ENCODE measurements at places on chromosomes 6 and 20. TPM values are rescaled to one million over a fixed set of nuclear protein-coding genes. Genes with fewer than 3 reads are reported as not detected.

DNA sequence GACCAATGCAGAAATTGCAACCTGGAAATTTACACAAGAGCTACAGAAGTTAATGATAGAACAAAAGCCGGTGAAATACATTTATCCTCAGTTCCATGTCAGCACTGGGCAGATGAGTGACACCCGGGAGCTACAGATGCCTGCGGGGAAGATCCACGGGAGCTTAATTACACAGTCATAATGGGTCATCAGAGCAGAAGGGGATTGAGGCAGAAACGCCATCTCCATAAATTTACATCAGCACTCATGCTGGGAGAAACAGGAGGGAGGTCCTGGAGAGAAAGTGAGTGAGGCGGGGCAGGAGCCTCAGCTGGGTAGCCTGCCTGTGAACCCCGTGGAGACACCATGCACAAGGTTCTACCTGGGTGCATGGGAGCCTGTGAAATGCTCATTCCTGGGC, 37.6 kb upstream of the CST7 start:
- H3K4me1 ChIP-seq: no peaks in the 10 kb centered on the region
- no peak for DNase-seq
- no peak overlapping the region for H3K4me3 ChIP-seq
- H3K27ac ChIP-seq: no peak overlapping the region

DNA sequence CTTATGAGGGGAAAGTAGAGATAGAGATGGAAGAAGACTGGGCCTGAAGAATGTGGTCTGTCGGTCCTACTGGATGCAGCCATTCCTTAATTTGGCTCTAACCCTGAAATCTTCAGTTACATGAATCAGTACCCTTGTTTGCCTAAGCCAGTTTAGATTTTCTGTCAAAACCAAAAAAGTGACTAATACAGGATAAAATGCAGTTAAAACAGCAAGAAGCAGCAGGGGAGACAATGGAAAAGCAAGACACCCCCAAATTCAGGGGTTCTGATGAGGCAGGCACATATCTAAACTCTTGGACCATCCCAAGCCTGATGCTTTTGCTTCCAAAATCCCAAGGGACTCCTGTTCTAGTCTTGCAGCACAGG, 17.4 kb upstream of the UBE2V1 start:
- H3K27me3 ChIP-seq: no peaks in the 10 kb centered on the region
- H3K4me3 ChIP-seq: no peak overlapping the region
- peaks cover 31% of the 10 kb centered on the region for H3K36me3 ChIP-seq
- peaks cover 30% of the 10 kb centered on the region for H3K4me1 ChIP-seq
- 0 out of 2 replicates have a peak overlapping the region, but pooled peaks have one; percentile 11 for H3K27ac ChIP-seq

Gene TRIM10
- not detected for total RNA-seq

GRCh38 chr20:44832724-44833123, 22.4 kb upstream of the RIMS4 start:
- H3K36me3 ChIP-seq: no peaks in the 10 kb centered on the region
- peaks cover 6% of the 10 kb centered on the region for H3K27me3 ChIP-seq
- no peak overlapping the region for H3K4me3 ChIP-seq

GRCh38 chr6:20186981-20187380, 25.3 kb downstream of the MBOAT1 start:
- H3K27ac ChIP-seq: no peak overlapping the region
- H3K36me3 ChIP-seq: no peaks in the 10 kb centered on the region
